ENCODE measurements at places on chromosomes 4 and X.

GRCh38 chr4:48907706-48908477 is 1.3 kb upstream of the OCIAD2 start:
- DNase-seq, result no peak

DNA sequence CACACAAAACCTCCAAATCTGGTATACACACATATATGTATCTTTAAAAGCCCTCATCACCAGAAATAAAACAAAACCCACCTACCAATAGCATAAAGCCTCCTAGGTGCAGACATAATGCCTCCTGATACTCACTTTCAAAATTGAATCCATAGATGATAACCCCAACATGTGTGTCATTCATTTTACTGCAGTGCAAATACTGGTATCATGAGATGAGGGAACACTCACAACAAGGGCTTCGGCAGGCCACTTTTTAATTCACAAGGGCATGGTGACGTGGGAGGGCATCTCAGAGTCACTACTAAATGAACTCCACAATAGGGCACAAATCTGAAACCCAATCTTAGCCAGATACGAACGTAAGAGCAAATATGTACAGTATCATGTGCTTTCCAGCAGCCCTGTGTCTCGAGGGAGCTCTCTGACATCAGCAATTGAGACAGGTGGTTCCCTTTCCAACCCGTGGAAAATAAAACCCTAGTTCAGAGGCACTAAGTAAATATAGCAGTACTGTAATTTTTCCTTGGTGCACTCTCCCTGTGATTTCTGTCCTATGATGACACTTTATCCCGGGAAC is 14.1 kb upstream of the PPARGC1A start:
- DNase-seq, result no peak

- no peak for DNase-seq
These were observed 28.3 kb upstream of the MSANTD1 start for GRCh38 chr4:3220476-3221183.

DNA sequence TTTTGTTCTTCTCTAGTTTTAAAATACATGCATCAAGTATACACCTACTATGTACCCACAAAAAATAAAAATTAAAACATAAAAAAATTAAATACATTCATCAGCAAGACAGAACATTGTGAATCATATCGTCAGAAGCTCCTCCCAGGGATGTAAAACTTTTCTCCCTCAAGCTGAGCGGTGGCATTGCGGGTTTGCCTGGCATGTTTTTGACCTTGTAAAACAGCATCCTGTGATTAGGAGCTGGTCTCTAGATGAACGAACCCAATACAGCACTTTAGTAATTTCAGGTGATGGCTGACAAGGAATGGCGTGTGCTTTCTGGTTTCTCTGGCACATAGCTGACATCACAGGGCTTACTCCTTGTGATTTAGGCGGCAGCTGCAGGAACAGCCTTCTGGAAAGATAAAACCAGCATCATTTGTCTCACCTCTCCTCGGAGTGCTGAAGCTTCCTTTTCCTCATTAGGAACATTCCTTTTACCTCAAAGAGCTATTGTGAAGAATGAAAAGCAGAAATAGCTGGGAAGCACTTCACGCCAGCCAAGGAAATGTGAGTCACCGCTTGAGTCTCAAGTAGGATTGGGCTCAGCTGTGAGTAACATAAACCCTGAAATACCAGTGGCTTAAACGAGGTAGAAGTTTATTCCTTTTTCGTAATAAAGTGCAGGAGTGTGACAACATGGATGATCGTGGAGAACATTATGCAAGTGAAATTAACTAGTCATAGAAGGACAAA is 44.3 kb downstream of the NYX start:
- DNase-seq, result no peak

- no peak for DNase-seq
These were observed 106.9 kb upstream of the PAQR3 start for GRCh38 chr4:79046016-79046592.

DNA sequence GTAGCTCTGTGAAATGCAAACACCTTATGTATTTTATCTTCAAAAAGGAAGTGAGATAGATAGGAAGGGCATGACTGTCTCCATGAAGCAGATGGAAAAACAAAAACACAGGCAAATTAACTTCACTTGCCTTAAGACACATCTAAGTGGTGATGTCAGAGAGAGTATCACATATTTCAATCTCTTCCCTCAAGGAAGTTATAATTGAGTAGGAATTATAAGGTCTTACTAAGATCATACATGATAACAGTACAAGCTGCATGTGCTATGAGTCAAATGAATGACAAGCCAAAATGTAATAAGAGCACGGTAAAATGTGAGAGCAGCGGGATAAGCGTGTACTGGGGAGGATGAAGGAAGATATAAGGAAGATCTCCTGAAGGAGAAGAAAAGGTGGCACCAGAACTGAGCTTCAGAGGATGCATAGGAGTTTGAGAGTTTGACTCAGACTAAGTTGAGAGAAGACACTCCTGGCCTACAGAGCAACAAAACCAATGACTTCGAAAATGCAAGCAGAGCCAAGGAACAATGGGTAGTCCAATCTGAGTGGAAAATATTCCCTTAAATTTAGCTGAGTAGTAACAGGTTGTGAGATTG is 43.3 kb upstream of the GALNT7 start:
- DNase-seq, result no peak

DNA sequence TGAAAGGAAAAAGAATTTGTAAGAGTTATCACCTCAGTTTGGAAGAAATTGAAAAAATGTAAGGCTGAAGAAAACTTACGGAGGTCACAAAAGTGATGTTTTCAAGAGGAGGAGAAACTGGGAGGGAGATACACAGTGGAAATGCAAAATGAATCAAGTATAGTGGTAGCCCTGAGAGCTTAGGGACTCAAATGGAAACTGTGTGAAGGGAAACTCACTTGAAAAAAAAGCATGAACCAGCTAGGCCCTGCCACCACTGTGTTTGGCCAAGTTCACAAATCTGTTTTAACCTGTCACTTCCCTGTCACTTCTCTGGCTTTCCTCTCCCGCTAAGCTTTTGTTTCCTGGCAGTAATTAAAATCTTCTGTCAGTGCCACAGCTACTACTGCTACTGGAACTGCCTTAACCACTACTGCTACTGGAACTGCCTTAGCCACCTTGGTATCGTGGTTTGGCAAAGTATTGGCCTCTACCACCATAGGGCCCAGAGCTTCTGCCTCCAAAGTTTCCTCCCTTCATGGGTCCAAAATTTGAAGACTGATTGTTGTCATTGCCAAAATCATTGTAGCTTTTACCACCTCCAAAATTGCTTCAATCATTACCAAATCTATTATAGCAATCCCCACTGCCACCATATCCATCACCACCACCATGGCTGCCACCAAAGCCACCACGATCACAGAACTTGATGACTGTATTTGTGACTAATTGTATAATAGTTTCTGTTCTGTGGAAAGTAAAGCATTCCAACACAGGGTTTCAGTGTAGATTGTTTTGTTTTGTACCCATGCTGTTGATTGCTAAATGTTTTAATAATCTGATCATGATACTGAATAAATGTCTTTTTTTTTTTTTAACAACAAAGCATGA is 41.5 kb downstream of the SMARCA5 start:
- no peak for DNase-seq

DNA sequence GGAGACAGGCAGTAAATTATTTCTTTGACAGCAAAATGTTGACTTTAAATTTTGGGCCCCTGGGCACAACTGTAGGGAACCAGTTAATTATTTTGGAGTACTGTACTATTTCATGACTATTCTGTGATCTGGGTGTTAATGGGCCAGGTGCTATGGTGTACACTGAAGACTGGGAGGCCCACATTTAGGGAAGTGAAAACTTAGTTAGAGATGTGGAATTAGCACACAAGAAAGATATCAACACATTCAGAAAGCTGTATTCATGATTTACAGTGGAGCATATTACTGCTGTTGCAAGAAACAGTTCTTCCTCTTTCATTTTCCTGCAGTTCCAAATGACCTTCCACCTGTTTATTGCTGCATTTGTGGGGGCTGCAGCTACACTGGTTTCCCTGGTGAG is 12.4 kb downstream of the PLP1 start:
- no peak for DNase-seq

DNA sequence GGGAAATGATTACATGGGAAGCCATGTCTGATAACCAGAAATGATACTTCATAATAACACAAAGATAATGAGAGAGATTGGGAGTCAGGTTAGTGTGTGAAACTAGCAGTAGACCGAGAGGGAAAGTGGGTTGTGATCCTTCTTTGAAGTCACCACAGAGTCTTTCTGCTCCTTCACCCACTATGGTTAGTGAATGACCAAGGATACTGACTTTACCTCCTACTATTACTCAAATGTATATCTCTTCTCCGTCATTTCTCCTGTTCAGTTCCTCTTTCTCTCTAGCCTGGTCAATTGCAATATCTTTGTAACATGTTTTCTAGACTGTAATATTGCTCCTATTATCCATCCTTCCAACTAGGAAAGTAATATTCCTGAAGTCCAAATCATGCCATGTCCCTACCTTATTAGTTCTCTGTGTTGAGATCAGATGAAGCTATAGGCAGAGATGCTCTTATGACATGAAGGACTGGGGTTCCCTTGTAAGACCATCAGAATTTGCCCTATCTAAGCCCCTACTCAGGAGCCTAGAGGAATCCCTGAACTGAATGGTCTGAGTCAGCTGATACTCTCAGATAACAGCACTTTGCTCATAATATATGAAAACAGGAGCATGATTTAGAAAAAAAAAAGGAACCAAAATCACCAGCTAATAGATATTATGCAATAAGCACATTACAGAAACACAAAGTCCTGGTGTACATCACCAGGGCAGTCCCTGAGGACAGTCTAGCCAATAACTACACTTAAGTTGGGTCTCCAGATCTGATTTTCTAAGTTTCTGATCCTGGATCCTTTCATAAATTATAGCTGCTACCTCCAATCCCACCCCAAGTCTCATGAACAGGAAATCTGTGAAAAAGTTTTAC is 81.2 kb downstream of the SHROOM3 start:
- no peak for DNase-seq

- DNase-seq, result no peak
These were observed 17.3 kb downstream of the TBC1D14 start for GRCh38 chr4:6926681-6927478.

- DNase-seq, result no peak
These were observed 131.7 kb downstream of the SPCS3 start for GRCh38 chr4:176451443-176451842.

GRCh38 chr4:24218566-24218965 is 328.7 kb upstream of the PPARGC1A start:
- DNase-seq, result no peak

DNA sequence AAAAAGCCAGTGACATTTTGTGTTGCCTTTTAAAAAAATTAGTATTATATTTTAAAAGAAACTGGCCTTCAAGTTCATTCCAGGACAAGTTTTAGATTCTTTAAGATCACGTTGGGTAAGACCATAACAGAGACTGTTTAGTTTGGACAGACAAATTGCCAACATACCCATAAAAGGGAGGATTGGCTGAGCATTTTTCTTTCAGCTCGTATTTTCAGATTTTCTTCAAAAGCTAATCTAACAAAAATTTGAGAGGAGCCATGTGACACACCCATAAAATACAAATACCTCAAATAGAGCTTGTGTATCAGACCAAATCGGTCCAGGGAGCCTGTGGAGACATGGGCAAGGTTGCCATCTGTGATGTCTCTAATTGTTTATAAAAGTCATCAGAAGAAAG is 74.6 kb upstream of the C1QTNF7 start:
- DNase-seq, result no peak

- no peak for DNase-seq
These were observed 2.2 kb downstream of the NEXMIF start for GRCh38 chrX:74922922-74923543.

DNA sequence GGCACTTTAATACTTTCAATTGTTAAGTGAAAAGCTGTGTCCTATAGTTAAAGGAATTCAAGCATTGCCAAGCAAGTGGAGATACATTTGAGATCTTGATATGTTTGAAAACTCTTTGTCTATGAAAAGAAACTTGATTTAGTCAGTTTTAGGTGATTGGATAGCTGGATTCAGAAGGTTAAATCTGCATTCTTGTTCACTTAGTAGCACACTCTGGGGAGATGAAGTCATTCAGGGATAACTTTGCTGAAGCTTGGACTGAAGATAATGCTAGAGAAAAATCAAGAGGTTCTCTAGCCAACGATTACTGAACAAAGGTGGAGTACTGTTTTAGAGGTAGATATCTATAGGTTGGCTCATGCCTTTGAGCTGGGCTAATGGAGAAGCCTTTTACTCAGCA is 90.6 kb downstream of the DCAF8L2 start:
- no peak for DNase-seq

DNA sequence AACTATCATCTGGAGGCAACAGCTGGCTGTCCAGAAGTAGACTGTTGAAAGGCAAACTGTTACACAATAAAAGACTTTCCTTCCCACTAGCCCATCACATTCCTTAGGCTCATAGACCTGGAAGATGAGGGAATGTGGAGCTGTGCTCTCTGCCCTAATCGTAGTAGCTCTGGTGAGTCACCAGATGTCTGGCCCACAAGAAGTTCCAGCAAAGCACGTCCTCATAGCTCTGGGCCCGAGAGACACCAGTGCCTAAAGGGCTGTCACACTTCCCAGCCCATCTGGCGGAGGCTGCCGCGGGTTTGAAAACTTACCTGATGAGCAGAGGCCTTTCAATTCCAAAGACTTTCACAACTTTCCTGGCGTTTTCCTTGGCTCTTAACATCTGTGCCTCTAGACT is 81.7 kb upstream of the STOX2 start:
- DNase-seq, result no peak

GRCh38 chrX:45851434-45851991 is 650.8 kb upstream of the DIPK2B start:
- peak; percentile 26 for DNase-seq

GRCh38 chr4:72661830-72662229 is 92.8 kb upstream of the ADAMTS3 start:
- DNase-seq, result no peak

- DNase-seq, result no peak
These were observed 5.2 kb upstream of the GK2 start for GRCh38 chr4:79413032-79413885.

DNA sequence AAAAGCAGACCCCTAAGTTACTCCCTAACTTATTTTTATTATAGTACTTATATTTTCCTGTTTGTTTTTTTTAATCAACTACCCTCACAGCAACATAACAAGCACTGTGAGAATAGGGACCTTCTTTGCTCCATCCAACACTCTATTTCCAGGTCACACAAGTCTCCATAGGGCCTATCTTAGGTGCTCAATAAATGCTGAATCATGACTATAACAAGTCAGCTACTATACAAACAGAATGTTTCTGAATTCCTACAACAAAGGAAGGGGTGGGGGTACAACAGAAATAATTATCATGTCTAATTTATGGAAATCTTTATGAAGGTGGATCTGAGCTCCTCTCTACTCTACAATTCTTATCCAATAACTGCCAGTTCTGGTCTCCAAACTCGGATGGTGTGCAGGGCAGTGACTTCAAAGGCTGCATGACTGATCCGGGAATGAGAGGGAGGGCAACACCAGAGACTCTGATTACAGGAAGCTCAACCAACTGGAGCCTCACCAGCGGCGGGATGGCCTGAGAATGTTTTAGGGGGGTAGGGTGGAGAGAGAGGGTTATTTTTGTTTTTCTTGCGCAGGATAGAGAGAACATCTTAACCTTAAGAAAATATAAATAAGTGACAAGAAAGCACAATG is 71.1 kb downstream of the HADH start:
- no peak for DNase-seq

GRCh38 chr4:105992641-105993305 is 97.5 kb downstream of the NPNT start:
- no peak for DNase-seq

GRCh38 chr4:78496021-78496643 is 55.4 kb upstream of the ANXA3 start:
- no peak for DNase-seq

GRCh38 chr4:10442976-10443375 is 14.2 kb downstream of the ZNF518B start:
- no peak for DNase-seq

GRCh38 chrX:150316564-150316963 is 46.6 kb upstream of the MAMLD1 start:
- no peak for DNase-seq

- no peak for DNase-seq
These were observed 344.0 kb upstream of the EPHA5 start for GRCh38 chr4:66014146-66014765.
